ENCODE measurements at places on chromosomes 13 and 19.

GRCh38 chr19:6639439-6639838, 30.5 kb downstream of the TNFSF14 start:
- no peak for DNase-seq

DNA sequence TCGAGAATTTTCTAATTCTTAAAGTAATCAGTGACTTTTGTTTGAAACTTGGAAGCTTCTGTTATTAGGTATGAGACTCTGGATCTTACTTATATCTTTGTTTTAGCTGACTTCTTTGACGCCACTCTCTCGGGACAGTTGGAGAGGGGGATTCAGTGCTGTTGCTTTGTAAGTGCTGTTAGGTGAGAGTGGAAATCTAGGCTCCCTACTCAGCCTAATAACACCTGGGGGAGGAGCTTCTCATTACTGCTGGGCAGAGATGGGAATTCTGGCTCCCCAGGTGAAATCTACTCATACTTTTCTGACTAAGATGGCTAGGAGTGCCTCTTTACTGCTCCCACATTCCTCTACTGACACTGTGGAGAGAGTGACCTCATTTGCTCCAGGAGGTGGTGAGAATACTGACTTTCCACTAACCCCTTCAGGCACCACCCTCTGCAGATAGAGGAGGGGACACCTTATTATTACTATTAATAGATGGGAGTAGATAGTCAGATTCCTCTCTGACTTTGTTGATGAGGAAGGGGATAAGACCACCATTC, 324.9 kb upstream of the SPRY2 start:
- DNase-seq: no peak

DNA sequence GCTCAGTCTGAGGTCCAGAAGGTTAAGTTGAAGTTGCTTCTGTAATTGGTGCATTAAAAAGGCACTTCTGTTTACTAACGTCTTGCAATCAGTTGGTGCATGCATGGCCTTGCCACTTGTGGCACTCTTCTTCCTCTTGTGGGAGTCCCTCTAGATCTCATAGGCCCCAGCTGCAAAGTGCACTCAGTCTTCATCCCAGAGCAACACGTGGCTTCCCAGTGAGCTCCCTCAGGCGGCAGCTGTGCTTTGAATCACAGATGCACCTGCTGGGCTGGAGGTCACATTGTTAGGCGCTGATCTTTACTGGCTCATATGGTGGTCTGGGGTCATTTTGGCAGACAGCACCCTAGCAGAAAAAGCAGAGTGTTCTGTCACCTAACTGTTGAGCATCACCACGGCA, 215.7 kb downstream of the ZNF536 start:
- no peak for DNase-seq

DNA sequence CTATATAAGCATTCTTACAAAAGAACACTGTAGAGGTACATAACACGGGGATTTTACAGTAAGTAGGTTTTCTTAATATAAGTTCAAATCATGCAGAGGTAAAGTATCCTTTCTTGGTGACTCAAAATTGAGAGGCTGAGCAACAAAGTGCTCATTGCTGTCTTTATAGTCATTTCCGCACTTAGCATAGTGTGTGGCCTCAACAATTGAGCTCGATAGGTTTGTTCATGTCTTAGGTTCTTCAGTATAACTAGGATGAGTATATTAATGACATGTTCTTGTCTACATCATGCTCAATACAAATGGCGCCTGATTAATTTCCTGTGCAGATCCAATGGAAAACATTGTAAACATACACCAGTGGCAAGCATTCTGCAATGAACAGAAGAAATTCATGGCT, 1.4 kb downstream of the WDFY2 start:
- no peak for DNase-seq

DNA sequence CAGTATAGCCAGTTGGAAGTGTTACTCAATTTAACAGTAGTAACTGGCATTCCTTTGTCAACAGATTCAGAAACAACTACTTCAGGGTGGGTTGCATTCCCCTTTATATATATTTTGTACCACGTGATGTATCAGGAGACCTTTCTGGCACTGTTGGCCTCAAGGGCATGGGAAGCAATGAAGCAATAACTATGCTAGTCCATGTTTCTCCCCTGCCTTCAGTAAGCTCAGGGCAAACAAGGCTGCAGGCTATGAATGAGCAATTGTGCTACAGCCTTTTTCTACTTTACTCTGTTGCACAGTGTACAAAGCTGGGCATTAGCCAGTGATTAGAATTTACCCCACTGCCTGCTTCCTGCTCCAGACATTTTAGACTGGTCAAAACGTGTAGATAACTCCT, 348.8 kb downstream of the GPC5 start:
- DNase-seq: no peak

DNA sequence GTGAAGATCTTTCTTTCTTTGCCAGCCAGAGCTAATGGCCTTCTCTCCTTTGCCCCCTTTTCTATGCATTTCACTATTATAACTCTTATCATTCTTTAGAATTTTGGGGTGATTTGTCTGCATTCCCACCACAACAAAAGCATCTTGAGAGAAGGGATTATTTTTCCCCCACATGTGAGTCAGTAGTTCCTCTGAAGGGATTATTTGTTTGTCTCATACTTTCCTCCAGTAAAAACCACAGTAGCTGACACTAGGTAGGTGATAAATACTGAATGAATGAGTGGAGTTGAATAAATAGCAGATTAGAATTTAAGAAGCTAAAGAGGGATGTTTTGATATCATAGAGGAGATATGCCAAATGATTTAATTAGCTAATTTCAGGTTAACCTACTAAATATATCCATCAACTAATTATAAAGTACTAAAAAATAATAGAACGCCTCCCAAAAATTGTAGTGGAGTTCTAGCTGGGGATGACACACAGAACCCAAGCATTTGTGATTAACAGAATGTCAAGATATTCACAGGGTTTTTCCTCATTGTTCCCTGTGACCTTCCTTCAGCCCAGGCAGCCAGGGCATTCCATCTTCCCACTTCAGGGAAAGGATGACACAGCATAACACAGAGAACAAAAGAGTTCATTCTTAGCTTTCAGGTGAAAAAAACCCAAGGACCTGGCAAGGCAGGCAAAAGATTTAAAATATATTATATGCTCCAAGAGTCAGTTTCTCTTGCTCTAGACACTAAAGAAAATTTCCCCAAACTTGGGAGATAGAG, 3.5 kb upstream of the TBC1D4 start:
- DNase-seq: no peak

DNA sequence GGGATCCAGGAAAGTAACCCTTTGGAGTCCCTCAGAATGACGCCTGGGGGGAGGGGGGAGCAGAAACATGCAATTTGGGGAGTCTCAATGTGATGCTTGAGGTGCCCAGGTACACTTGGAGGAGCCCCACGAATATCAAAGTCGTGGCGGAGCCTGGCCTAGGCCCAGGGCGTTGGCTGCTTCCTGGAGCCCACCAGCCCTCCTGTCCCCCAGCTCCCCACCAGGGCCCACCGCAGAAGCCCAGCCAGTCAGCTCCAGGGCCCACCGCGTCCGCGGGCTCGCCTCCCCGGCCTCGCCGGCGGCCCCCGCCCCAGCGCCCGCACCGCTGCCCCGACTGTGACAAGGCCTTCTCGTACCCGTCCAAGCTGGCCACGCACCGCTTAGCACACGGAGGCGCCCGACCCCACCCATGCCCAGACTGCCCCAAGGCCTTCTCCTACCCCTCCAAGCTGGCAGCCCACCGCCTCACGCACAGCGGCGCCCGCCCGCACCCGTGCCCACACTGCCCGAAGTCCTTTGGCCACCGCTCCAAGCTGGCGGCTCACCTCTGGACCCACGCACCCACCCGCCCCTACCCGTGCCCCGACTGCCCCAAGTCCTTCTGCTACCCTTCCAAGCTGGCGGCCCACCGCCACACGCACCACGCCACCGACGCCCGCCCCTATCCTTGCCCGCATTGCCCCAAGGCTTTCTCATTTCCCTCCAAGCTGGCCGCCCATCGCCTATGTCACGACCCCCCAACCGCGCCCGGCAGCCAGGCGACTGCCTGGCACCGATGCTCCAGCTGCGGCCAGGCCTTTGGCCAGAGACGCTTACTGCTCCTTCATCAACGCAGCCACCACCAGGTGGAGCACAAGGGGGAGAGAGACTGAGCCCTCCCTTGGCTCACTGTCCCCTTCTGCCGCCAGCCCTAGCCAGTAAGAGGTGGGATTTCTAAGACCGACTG, 2.1 kb downstream of the ZNF575 start:
- DNase-seq: no peak

DNA sequence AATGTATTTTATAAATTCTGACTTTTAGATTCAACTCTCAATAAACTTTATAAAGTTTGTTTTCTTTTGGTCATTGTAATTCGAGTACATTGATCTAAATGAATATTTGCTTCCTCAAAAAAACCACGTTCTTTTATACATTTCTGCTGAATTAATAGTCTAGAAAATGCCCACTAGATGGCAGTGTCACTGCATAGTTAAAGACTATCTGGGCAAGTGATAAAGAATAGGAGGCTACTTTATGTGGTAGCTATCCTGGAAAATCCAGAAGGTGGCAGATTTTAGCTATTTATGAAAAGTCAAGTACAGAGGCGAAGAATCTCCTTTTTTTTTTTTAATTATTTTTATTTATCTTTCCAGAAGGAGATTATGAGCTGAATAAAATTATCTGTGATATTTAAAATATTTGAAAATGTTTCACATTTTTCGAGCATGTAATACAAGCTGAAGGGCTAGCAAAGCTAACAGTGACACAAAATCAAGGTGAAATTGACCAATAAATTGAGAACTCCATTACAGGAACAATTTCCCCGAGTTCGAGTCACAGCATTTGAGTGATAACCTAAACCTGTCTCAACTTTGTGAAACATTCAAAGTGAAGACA, 221.8 kb downstream of the OLFM4 start:
- DNase-seq: peak; percentile 27

DNA sequence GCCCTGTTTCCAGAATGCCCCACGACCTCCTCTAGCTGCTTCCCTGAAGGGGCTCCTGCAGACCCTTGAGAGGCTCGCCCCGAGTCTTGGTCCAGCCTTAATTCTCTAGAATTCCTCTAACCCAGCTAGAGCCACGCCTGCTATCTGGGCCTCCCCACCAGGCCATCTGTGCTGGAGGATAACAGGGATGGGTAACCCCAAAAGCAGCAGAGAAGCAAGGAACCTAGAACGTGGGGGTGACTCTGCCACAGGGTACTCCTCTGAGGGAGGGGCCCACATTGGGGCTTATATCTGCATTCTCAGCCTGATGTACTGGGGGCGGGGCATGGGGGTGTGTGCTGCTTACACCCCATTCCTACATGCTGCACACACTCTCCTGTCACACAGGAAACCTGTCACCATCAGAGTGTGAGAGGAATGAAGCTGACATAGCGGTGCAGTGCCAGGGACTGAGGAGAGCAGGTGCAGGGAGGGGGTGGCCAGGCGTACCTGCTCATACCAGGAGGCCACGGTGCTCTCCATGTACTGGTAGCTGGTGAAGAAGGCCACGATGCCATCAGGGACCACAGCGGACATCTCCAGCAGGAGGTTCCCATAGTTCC, 13.8 kb downstream of the KLC3 start:
- no peak for DNase-seq

GRCh38 chr13:104021806-104022397, 955.7 kb upstream of the SLC10A2 start:
- DNase-seq: no peak

DNA sequence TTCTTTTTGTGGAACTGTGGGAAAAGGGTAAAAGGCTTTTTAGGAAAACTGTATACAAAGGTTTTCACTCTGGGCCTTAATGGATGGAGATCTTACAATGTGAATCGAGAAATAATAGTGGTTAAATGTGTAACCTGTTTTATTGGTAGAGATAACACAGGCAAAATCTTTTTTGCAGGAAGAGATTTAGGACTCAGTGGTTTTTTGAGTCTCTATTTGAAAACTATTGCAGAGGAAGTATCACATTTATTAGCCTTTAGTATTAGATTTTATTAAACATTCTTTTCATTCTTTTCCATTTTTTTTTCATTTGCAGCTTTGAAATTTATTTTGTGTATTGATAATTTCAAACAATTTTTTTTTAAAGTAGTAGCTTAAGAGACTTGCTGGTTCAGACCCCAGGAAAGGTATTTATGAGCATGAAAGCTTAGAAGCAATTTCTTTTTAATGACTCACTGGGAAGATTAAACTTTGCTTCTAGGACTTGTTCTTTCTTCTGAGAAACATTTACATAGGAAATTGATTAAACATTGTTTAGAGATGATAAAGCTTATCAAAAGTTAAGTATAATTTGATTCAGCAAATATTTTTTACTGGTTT, 10.5 kb downstream of the KLF5 start:
- DNase-seq: no peak

- no peak for DNase-seq
Measured at GRCh38 chr19:34151439-34151838, 20.9 kb upstream of the LSM14A start.

DNA sequence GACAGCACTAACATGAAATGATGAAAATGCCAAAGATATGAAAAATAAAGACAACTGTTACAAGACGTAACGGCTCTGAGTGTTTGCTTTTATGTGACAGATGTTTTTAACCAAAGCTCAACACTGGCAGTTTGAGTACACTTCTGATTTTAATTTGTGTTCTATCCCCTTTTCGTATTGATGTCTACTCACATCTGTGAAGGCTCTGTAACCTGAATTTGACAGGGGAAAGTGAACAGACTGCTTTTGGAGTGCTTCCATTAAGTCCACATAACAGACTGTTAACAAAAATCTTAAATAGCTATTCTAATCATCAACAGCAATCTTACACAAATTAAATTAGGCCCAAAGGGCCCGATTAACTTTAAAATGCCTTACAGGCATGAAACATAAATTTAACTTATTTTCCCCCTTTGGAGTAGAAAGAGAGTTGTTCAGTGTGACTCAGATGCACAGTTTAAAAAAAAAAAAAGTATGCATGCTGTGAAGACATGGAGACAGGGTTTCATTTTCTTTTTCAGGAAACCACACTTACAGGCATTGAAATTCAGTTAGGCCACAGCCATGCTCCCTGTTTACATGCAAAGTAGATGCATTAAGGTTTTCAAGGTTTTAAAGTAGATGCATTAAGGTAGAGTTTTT, 16.3 kb upstream of the RNASEH2B start:
- DNase-seq: no peak

DNA sequence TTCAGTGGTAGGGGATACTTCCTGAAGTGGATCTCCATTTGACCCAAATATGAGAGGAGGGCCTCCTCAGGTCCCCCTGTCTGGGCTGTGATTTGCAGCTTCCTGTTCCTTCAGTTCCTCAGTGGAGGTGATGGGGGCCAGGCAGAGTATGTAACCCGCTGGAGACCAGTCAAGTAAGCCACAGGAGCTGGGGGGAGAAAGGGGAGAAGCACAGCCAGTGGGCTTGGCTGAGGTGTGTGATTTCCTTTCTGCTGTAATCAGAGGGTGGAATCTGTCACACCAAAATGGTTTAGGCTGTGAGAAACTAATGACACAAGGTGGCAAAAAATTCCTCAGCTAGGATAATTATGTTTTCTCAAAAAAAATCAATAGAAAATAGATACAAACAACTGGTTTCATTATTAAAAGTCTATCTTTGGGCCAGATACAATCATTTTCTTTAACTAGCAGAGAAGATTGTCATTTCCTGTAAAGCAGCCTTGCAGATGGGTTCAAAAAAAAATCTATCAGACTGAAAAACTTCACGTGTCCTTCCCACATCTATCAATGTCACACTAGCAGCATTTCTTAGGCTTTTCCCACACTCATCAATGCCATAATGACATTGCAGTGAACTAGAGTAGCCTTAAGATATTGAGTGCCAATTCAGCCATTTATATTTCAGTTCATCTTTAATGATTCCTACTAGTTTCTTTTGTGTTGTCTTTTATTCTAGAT, 1660.3 kb downstream of the EFNB2 start:
- DNase-seq: no peak

- DNase-seq: no peak
Measured at GRCh38 chr19:7199613-7200533, 94.3 kb downstream of the INSR start.
